Activated CD8-positive, alpha-beta memory T cell treated with anti-CD3 and anti-CD28 coated beads for 1 hour (primary cell): ENCODE measurements at places on chromosomes 5 and 9.

DNA sequence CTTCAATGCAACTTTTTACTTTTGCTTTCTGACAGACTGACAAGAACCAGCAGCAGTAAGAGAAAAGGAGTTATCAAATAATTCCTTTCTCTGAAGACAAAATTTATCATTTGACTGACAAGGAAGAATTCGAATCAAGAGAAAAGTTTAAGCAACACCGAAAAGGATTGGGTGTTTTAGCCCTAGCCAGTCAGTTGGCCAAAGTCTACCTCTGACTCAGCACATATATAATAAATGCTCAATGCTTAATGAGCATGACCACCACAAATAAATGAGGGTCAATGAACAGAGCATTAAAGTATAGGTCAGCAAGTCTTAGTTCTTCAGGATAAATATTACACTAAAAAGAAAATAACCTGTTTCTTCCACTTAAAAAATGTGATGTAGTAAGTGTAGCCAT is 1603.5 kb upstream of the C9orf72 start:
- no peak for DNase-seq

GRCh38 chr9:122865300-122865699 is 36.9 kb upstream of the PDCL start:
- DNase-seq, result no peak

DNA sequence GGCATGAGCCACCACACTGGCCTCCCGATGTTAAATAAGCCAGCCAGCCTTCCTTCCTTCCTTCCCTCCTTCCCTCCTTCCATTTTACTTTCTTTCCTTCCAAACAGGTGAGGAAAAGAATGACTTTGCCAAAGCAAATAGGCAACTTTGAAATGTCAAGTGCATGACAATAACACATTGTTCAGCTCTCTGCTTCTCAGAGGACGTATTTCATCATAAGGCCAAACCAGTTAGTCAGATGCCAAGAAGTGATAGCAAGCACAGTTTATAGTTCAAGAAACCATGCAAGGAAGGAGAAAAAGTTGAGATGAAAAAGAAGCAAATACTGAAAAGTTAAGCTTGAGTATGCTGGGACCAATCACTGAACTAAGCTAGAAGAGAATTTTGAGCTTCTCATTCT is 29.5 kb downstream of the POU4F3 start:
- DNase-seq, result no peak

DNA sequence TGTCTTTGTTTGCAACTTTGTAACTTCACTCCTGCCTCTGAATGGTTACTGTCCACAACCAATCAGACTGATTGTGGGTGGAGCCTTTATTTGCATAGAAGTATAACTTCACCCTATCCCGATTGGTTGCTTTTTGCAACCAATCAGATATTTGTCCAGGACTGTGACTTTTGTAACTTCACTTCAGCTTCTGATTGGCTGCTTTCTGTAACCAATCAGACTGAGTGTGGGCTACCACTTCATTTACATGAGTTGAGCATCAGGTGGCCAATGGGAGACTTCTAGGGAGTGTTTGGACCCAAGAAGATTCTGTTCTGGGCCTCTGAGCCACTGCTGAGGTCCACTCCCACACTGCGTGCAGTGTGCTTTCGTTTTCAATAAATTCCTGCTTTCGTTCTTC is 1810.7 kb upstream of the CDH6 start:
- no peak for DNase-seq

- no peak for DNase-seq
These were observed 8.1 kb downstream of the CATSPER3 start for GRCh38 chr5:134975843-134976242.

GRCh38 chr9:129677456-129677855 is 12.0 kb downstream of the PRRX2 start:
- DNase-seq, result no peak

GRCh38 chr5:154466671-154467070 is 11.4 kb downstream of the HAND1 start:
- DNase-seq, result no peak

- no peak for DNase-seq
These were observed 1306.3 kb upstream of the ACO1 start for GRCh38 chr9:31078175-31078574.

DNA sequence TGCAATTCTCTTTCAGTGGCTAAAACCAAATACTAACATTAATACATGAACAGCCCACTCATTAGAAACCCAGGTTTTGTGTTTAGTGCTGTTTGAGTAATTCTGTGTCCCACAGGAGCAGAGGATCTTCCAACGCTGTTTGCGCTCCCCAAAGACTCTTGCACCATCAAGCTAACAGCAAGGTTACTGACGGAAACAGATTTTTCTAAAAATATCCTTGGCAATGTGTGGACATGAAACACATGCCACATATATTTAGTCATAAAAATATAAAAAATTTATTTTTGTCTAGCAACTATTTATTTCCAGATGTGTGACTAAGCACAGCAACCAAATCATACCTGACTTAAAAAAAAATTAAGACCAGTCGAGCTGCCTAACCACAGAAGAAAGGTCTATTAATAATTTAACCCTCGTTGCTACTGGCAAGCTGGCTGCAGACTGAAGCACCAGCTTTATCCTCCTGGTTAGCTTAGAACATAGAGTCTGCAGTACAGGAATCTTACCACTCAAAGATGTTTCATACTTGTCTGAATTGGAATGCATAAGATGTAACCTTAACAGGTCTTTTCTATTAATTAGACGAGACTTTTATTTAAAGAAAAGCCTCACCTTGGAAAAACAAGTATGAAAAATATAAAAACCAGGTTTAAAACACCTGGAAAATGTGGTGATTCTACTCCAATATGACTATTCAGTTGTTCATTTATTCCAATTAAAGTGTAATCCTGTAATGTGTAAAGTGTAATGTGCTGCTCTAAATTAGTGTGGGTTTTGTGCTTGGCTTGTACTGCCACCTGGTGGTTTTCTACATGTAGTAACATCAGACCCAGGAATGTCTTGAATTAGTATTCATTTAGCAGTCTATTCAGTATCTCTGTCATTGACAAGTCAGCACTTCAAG is 272.5 kb downstream of the EPB41L4A start:
- no peak for DNase-seq

DNA sequence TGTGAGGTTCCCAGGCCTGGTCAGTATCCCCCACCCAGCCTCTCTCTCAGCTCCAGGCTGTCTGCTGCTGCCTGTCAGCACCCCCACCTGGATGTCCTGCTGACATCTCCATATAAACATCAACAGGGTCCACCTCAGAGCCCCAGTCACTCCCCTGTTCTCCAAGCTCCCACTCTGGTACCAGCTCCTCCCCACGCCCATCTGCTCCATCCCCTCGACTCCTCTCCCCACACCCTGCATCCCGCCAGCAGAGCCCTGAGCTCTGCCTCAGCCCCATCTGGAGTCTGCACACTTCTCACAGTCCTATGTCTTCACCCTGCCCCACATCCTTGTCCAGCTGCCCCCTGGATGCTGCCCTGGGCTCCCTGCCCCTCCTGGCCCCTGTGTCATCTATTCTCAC is 67.7 kb upstream of the LRRTM2 start:
- DNase-seq, result no peak

DNA sequence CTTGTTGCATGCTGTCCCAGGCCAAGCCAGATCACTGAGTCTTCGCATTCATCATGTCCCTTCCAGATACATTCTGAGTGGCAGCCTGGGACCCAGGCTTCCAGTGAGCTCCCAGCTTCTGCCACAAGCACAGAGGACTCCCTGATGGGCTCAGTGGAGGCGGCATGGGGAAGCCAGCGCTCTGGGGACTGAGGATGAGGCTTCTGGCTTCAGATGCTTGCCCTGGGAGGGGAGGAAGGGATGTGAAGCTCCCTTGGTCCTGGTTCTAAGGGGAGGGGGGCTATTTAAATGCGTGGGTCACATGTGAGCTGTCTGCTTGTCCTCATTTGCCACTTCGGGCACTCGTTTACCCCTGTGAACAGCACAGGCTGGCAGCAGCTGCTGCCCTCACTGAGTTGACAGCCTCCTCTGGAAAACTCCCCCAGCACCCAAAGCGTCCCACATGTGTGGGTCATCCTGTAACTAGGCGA is 174.0 kb downstream of the NR3C1 start:
- DNase-seq, result no peak

- DNase-seq, result no peak
These were observed 74.5 kb upstream of the WWC1 start for GRCh38 chr5:168216989-168217388.

DNA sequence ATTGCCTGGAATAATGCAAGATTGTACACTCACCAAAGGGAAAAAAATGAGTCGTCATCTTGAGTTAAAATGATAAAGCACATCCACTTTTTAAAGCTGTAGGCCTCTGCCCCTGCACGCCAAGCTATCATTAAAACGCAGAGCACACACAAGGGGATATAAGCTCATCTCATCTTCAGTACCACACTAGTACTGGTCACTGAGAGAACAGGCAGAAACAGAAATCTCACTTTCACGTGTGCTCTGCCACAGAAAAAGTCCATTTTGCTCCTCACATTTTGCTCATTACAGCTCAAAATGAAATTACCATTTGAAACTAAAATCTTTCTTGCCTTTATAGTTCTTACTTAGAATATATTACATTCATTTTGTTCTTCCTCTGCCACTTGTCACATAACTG is 99.2 kb upstream of the SLC30A5 start:
- DNase-seq, result no peak

- no peak for DNase-seq
These were observed 9.9 kb downstream of the SH3RF2 start for GRCh38 chr5:145946112-145946861.

DNA sequence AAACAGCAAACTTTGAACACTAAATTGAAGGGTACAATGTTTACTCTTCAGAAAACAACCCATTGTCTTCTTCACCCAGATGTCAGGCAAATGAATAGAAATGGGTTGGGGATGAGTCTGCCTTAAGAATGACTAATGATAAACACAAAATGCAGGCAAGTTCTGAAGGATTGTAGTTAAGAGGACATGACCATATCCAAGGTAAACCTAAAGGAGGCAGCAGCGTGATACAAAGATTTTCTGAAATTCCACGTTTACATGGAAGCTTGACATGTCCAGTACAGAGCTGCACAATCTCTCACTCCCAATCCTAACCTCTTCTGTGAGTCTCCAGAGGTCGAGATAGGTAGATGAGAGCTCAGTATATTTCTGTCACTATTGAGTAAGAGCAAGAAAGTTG is 1263.2 kb upstream of the CDH6 start:
- DNase-seq, result no peak

GRCh38 chr9:135136991-135137832 is 49.7 kb downstream of the OLFM1 start:
- DNase-seq, result no peak

- DNase-seq, result no peak
These were observed 201 bp downstream of the DOLK start for GRCh38 chr9:128947277-128947526.
